Activated T-helper 1 cell treated with anti-CD3 and anti-CD28 coated beads, Interleukin-2, amount 50 U/mL, for 16 hours (primary cell): ENCODE measurements at places on chromosomes 12 and 14.

DNA sequence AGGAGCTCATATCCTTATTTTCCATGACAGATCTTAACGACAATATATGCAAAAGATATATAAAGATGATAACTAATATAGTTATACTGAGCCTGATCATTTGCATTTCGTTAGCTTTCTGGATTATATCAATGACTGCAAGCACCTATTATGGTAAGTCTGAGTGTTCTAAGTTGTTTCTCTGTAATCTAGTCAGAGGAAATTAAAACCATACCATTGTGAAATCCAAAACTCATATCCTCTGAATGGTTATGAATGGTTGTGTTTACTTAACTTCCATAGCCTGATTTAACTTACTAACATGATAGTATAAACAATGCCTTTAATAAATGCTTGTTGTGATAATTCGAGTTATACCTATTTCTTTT is 760 bp downstream of the TMEM19 start:
- DNase-seq = no peak

GRCh38 chr14:66117600-66117999 is 368.6 kb upstream of the CCDC196 start:
- DNase-seq = no peak

DNA sequence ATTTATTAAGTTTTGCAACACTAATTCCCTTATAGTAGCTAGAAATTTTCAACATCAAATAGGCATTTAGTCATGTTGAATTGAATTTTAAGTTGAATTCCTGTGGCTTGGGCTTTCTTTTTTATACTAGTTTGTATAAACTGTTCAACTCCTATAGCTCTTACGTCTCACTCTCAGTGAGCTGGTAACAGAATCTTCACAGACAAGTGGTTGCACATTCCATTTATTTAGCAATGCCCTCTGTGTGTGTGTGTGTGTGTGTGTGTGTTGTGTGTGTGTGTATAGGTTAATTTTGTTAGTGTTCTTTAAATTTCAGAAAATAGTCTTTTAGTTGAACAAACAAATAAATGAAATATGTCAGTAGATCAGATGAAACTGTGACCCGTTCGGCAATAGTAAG is 425.0 kb downstream of the NPAS3 start:
- DNase-seq = no peak

GRCh38 chr12:23964812-23965211 is 15.3 kb upstream of the SOX5 start:
- no peak for DNase-seq

- DNase-seq = no peak
These were observed 15.0 kb upstream of the AKAP5 start for GRCh38 chr14:64450255-64450654.

- DNase-seq = no peak
These were observed 16.9 kb downstream of the LRRK2 start for GRCh38 chr12:40241741-40242140.

- no peak for DNase-seq
These were observed 35.1 kb downstream of the NINJ2 start for GRCh38 chr12:627863-628741.
